Activated T-cell treated with anti-CD3 and anti-CD28 coated beads, Interleukin-2, amount 50 U/mL, for 4 hours (primary cell): ENCODE measurements at places on chromosomes 1 and 21. TPM values are rescaled to one million over a fixed set of nuclear protein-coding genes. Genes with fewer than 3 reads are reported as not detected.

- DNase-seq = no peak
Observed at GRCh38 chr1:199399996-199400724, 627.4 kb upstream of the NR5A2 start.

Gene DYRK3
- 7.7 TPM for total RNA-seq

DNA sequence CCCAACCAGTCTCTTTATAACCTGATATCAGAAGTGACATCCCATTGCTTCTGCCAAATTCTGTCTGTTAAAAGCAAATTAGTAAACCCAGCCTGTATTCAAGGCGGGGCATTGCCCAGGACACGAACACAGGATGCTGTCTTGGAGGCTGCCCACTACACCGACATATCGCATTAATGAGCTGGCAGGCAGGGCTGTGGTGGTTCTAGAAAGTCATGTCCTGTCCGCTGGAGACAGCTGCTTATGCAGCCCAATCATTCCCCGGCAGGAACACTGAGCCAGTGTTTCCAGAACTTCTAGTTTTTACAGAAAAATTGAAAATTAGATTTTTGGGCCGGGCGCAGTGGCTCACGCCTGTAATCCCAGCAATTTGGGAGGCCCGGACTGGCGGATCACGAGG, 19.3 kb downstream of the C1orf167 start:
- DNase-seq = no peak

Gene UQCRHL
- 1.7 TPM for total RNA-seq

GRCh38 chr1:113887402-113888175, at the start of gene BCL2L15:
Gene BCL2L15, minus strand, starts transcription at chr1:113887581. Its CDS starts 206 bp downstream, at chr1:113887375.
- DNase-seq = no peak

DNA sequence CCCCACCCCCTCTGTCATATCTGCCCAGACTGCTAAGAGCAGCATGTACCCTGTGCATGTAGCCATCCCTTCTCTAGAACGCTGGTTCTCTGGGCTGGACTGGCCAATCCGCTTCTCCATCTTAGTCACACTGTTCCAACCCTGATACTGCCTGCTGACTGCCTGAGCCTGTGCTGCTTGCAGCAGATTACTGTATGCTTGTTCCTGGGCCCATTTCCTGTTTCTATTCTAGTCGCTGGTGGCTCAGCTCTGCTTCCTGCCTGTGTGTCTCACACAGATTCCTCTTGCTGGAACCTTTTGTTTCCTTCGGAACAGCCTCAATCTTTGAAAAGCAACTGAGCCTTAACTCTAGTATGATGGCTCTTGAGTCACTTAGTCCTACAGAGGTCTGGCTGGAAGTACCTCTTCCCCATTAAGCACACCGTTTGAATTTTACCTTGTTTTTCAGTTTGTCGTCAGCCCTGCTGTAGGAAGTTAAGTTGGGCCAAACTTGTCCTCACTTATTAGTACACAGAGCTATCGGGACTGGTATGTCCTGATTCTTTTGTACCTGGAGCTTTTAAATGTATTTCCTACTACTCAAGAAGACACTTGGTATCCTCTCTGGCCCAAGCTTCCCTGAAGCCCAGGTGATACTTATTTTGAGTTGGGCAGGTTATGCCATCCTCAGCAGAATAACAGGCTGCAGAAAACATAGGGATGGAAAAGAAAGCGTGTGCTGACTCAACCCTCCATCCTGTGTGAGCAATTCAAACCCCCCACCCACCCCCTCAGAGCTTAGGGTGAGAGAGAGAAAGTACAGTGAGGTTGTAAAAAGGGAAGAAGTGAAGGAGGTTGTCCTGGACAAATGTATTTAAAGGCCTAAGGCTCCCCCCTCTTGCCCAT, 43.4 kb upstream of the PIGV start:
- DNase-seq = peak; percentile 72

DNA sequence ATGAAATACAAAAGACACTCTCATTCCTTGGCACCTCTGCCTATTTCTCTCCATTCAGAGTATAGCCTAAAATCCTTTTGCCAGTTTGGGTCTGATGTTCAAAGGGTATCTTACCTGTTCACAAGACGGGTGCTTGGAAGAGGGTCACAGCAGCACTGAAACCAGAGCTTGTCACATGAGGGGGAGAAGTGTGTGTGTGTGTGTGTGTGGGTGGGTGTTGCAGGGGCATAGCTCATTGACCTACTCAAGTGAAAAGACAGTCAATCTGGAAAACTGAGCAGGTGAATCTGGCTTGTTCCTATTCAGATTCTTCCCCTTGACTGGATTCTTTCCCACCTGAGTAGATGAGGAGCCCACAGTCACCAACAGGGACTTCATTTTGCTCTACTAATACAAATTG, 63.9 kb downstream of the KCTD3 start:
- no peak for DNase-seq

Gene FAAP20
- total RNA-seq = 82.3 TPM

DNA sequence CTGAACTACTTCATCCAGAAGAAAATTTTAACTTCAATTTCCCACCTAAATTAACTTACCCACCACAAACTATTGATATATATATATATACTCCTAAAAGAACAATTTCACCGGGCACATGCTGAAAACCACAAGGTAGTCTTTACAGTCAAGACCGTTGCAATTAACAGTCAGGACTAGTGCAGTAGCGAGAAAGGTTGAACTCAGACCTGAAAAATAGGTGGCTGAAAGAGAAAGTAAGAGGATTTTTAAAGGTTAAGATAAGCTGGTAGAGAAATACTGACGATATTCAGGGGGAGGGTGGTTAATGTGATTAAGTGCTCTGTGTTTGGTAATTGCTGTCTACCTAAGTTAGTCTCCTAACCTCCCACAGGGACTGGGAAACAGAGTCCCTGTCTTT, 1153.5 kb upstream of the TMPRSS15 start:
- DNase-seq = no peak

Gene WNT4
- not detected for total RNA-seq

Gene LRRC52
- total RNA-seq = not detected

DNA sequence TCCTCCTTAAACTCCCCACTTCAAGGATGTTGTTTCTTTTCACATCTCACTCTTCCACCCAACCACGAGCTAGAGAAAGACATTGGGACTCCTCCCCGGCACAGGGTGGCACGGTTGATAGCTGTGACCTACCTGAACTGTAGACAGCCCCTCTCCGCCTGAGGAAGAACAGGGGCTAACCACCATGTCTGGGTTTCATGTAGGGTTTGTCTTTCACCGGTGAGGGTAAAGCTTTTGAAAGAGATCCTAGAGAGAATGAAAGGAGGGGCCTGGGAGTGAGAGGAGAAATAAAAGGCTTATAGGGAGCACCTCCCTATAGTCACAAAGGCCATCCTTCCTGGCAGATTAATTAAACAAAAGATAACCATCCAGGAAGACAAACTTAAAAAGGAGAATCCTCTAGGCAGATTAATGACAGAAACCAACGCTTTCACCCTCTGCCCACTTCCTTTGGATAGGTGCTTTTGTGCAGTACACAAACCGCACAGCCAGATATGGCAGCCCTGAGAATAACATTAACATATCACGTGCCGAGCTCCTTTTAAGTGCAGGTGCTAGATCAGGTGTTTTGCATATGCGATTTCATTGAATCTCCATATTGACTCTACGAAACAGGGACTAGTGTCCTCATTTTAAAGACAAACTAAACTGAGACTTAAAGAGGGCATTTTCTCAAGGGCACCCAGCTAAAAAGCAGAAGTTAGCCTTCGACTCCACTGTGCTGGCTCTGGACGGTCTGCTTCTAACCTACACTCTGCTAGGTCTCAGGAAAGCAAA, 178.1 kb upstream of the RUNX1 start:
- peak; percentile 12 for DNase-seq

- DNase-seq = no peak
Observed at GRCh38 chr1:21725748-21726392, 56.7 kb upstream of the RAP1GAP start.

- DNase-seq = no peak
Observed at GRCh38 chr1:183093066-183093668, 69.9 kb downstream of the LAMC1 start.

- DNase-seq = no peak
Observed at GRCh38 chr1:195965475-195965874, 642.8 kb downstream of the KCNT2 start.

GRCh38 chr1:218823291-218823900, 350.3 kb upstream of the LYPLAL1 start:
- DNase-seq = no peak

Gene CORT
- not detected for total RNA-seq

DNA sequence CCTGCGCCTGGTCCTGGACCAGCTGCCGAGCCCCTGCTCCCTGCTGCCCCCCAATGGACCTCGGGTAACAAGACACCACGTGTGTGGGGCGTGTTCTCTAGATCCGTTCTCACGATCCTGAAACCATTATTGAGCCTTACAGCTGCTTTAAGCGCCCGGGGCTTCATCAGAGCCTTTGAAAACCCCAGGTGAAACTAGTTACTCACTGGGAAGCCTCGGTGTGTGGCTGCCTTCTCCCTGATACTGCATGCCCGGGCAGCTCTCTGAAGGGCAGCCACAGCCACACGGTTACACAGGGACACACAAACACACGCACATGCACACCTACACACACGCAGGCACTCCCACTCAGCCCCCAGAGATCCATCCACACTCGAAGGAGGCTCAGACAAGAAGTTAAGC, 5.3 kb downstream of the HES2 start:
- DNase-seq = peak; percentile 38

GRCh38 chr1:202143011-202143767, 1.3 kb downstream of the ARL8A start:
- DNase-seq = no peak

Gene DNAI4
- 2.6 TPM for total RNA-seq

Gene H6PD
- 4.7 TPM for total RNA-seq

- no peak for DNase-seq
Observed at GRCh38 chr1:179014123-179014522, 11.6 kb upstream of the FAM20B start.

GRCh38 chr1:236063919-236064673, 794 bp downstream of the NID1 start:
- peak; percentile 13 for DNase-seq

- no peak for DNase-seq
Observed at GRCh38 chr1:23555986-23556634, 3.2 kb downstream of the ID3 start.

DNA sequence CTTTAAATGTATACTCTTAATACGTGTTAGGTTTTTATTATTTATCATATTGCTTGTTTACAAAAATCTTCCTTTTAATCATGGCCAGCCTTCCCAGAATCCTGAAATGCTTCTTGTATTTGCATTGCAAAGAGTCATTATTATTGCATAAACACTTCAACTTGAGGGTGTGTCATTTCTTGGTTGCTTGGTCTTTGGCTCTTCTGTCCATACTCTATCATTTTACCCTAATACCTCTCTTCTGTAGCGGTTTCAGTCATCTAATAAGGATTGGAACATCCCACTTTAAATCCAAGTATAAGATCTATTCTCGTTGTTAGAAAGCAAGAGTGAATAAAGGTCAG, 200.6 kb upstream of the CACYBP start:
- DNase-seq = no peak

GRCh38 chr1:66933887-66934700, 9.3 kb downstream of the MIER1 start:
- no peak for DNase-seq

Gene FCGR2B
- total RNA-seq = not detected

DNA sequence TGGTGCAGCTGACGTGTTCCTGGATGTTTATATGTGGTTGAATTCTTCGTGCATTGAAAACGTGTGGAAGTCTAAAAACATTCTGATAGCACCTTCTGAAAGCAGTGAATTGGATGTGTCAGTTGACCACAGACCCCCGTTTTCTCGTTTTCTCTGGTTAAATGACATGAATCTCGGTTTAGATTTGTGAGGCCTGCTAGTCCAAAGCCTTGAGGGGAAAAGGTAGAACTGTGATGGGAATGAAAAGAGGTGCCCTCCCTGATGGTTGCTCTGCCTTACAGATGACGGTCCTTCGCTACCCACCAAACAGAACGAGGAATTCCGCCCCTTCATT, 8.9 kb downstream of the RER1 start:
- DNase-seq = no peak

Gene VSIG8
- total RNA-seq = not detected

Gene ST6GALNAC3
- total RNA-seq = 0.73 TPM
